ENCODE measurements at places on chromosomes 1 and 21.

DNA sequence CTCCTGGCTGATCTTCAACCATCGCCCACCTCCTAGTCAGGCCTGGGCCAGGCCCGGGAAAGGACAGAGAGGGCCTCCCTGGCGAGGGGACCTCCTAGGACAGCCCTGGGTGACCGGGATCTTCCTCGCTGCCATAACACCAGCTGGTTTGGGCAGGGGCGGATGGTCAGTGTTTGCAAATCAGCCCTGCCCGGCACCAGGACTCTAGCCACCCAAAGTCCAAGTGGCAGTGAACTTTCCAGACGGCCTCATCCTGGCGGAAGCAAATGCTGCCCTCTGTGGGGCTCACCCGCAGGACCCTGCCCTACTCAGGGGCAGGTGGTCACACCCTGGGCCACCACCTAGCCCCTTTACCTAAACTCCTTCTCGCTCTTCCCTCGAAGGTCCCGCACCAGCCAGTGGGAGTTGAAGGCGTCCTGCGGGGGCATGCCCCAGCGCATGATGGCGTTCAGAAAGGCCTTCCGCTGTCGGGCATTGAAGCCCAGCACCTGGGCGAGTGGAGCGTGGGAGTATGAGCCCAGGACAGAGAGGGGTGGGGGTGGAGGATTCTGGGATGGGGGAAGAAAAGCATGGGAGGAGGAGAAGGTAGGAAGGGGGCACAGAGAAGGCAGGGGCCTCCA is 55.3 kb downstream of the CHD5 start:
- DNase-seq = no peak

DNA sequence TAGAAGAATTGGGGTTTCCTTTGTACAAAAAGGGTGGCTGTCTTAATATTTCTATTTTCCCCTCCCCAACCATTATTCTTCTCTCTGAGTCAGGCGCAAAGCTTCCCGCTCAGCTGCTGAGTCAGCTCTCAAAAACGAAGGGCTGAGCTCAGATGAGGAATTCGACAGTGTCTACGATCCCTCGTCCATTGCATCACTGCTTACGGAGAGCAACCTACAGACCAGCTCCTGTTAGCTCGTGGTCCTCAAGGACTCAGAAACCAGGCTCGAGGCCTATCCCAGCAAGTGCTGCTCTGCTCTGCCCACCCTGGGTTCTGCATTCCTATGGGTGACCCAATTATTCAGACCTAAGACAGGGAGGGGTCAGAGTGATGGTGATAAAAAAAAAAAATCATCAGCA is 3.0 kb upstream of the TUFT1 start:
- DNase-seq = no peak

DNA sequence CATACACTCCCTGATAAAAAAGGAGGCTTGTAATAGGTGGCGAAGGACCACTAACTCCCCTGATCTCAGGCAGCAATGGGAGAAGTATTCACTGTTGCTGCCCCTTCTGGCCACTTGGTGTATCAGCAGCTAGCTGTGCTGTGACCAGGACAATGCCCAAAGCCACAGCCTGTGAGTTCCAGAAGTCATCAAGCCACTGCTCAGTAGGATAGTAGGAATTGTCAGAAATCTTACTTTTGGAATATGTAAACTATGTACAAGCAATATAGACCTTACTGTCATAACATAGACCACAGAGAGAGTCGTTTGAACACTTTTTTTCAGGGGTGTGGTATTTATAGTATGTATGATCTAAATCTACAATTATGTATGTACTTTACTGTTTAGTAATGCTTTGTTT is 248.3 kb upstream of the CAMK1G start:
- DNase-seq = no peak

GRCh38 chr1:84271441-84272151 is 29.9 kb upstream of the SAMD13 start:
- DNase-seq = no peak

DNA sequence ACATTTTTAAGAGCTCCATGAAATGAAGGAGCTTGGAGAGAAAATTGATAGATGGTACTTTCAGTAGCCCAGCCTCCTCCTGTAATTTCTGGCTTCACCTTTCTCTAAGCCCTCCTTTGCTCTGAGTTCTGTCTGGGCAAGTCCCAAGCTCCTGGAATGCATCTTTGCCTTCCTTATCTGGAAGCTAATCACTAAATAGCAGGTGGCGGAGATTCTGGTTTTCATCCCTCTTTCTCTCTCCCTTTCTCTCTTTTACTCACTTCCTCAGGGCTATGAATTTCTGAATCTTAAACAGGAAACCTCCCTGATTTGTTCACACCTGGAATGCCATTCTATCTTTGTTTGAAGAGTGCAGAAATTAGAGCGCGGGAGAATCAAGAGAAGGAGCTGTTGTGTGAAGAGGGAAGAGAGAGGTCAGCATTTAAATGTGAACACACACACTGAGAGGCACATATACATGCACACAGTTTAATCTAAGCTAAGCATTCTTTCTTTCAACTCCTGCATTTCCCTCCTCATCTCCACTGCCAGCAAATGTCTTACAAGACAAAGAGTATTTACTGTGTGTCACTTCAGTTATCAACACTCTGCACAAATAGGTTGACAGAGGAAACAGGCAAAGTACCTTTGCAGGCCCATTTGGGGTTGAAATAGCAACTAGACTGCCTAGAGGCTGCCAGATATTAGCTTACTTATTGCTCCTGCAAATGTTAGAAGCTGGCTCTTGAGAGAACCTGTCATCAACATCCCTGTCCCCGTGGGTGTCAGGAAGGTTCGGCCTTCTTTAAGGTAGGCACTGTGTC is 199.4 kb upstream of the CAMK1G start:
- DNase-seq = no peak

DNA sequence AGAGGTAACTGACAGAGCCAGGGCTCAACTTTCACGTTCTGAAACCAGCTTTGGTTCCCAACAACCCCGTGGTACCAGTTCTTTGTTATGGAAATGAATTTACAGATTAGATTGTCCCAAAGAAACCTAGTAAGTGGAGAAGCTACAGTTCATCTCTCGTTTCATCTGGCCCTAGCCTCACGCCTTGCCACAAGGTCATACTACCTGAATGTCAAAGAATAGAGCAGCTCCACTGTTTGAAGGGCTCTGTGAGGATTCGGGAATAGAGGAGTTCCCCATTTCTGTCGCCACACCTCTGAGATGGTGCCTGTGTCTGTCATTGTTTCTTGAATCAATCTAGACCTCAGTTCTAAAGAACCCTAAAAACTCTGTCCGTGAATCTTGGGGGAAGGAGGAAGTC is 15.0 kb upstream of the CDC42 start:
- DNase-seq = no peak

- no peak for DNase-seq
Measured at GRCh38 chr1:186792870-186793581, 35.7 kb upstream of the PLA2G4A start.

GRCh38 chr21:28991861-28992525 is 684 bp downstream of the LTN1 start:
- DNase-seq = no peak

DNA sequence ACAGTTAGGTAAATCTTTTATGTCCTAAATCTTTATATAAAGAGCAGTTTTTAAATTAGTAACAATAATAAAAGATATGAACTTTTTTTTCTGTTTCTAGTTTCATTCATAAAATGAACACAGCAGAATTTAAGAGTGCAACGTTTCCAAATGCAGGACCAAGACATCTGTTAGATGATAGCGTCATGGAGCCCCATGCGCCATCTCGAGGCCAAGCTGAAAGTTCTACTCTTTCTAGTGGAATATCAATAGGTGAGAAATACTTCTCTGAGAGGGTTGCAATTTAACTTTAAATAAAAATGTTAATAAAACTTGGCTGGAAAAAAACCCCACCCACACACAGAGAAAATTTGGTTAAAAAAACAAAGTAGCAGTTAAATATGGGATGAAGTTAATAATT is 15.0 kb upstream of the ANGPTL1 start:
- DNase-seq = no peak

DNA sequence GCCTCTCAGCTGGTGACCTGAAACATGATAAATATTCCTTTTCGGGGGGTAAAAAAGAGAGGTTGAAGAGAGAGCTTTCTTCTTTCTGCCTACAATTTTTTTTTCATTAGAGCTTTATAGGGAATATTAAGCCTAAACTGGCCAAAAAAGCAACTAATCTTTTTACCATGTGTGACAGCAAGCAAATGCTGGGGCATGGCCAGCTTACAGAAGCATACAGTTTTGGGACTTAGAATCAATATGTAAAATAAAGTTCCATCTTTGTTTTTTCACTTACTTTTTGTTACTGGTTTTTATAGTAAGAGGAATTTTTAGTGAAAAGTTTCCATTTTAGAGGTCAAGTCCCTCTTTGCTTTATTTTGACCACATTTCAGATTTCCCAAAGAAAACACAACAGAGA is 301.2 kb upstream of the DEPDC1 start:
- DNase-seq = no peak

- no peak for DNase-seq
Measured at GRCh38 chr1:171911506-171911905, 70.2 kb downstream of the DNM3 start.

DNA sequence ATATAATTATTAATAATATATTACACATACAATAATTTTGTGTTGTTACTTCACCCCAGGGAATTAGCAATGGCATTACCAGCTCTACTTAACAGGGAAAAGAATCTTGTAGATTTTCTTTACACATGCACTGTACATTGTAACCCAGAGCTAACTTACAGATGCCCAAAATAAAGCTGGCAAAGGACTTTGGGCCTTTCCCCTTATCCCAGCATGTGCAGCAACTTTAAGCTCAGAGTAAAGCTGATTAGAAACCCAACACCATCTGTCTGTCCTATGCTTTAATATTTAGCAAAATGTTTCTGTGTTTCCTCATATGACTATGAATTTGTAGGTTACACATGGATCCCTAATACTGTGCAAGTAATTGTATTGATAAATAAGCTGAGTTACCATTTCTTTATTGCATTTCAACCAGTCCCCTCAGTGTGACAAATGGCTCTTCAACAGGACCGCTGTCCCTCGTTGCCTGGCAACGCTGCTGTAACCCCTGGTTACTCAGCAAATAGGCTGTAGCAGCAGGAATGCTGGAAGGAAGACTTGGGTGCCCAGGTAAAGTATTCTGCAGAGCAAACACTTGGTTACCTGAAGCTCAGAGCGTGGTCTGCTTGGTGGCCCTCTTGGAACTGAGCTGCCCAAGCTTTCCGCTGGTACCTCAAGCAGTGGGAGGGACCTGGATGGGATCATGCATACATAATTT is at the start of gene USH2A:
Gene USH2A (minus strand): TSS at position 628 of the 700 bp plus-strand sequence. CDS start 1,112 bp downstream, outside the sequence.
- no peak for DNase-seq

- no peak for DNase-seq
Measured at GRCh38 chr1:233238884-233239431, 56.6 kb downstream of the PCNX2 start.

GRCh38 chr21:26519142-26519541 is 53.9 kb downstream of the CYYR1 start:
- DNase-seq = no peak

- DNase-seq = no peak
Measured at GRCh38 chr1:244548558-244549115, 87.6 kb downstream of the CATSPERE start.

- DNase-seq = peak; percentile 23
Measured at GRCh38 chr1:205810448-205811157, 2.4 kb downstream of the SLC41A1 start.

- DNase-seq = peak; percentile 59
Measured at GRCh38 chr21:45152265-45152746, 77.9 kb downstream of the ADARB1 start.

DNA sequence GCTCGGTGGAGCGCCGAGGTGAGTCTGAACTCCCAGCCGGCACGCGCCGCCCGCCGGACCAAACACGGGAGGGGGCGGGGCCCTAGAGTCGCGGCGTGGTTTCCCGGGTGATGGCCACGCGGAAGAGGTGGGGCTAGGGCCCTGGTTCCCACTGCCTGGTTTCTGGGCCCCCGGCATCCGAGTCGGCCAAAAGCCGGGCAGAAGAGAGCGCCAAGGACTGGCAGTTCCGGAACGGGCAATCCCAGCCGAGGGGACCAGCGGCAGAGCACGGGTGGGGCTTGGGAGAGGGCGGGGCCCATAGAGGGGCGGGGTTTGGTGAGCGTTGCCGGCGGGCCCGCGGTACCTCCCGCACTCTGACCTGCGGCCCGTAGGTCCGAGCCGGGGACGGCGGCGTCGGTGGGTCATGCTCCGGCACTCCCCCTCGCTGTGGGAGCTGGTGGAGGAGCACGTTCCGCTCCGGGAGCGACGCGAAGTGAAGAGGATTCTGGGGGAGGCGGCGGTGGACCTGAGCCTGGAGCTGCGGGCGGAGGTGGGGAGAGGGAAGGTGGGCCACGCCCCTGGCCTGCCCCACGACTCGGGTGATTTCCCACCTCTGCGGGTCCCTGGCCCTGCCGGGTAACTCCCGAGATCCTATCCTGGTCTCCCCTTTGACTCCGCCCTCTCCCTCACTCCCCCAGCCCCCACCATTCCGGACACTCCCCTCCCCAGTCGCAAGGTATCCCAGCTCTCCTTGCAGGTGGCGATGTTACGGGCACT is at the start of gene CCDC24:
Gene CCDC24 (plus strand): TSS at position 124 of the 756 bp plus-strand sequence. CDS start 280 bp downstream, at position 404.
- DNase-seq = peak; percentile 75

DNA sequence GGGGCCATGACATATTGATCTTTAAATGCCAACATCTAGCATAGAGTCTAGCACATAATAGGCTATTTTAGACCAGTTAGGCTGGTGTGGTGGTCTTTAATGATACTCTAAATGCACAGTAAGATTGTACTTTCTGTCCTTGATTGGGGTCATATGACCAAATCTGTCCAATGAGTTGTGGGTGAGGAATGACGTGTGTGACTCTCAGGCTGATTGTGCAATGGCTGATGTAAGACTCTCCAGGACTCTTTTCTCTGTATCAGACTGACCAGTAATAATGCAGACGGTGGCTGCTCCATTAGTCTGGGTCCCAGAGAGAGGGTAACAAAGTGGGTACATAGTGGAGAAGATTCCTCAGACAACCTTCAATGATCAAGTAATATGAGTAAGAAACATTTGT is 541.6 kb upstream of the CAMK1G start:
- DNase-seq = no peak

- no peak for DNase-seq
Measured at GRCh38 chr1:184953600-184954219, 20.6 kb downstream of the NIBAN1 start.

- peak; percentile 54 for DNase-seq
Measured at GRCh38 chr1:158692356-158692755, 5.8 kb upstream of the SPTA1 start.

- DNase-seq = peak; percentile 39
Measured at GRCh38 chr1:206725109-206725963, 40.6 kb downstream of the MAPKAPK2 start.

GRCh38 chr1:95282518-95282895 is 48.5 kb downstream of the RWDD3 start:
- no peak for DNase-seq

GRCh38 chr1:7425771-7426170 is 345.3 kb upstream of the VAMP3 start:
- no peak for DNase-seq
